Gastroesophageal sphincter (tissue), 4 donors: ENCODE measurements at places on chromosomes 7 and 10. TPM values are rescaled to one million over a fixed set of nuclear protein-coding genes. Genes with fewer than 3 reads are reported as not detected.
A peak's percentile ranks its signal among the peaks of the same experiment; 100 is the strongest.

OPN1SW gene
- total RNA-seq = not detected

GRCh38 chr7:102260856-102261255 lies 25.8 kb upstream of the SH2B2 start:
- no peaks in the 10 kb centered on the region for H3K4me1 ChIP-seq
- no peak overlapping the region for H3K4me3 ChIP-seq
- H3K36me3 ChIP-seq = no peaks in the 10 kb centered on the region

DNA sequence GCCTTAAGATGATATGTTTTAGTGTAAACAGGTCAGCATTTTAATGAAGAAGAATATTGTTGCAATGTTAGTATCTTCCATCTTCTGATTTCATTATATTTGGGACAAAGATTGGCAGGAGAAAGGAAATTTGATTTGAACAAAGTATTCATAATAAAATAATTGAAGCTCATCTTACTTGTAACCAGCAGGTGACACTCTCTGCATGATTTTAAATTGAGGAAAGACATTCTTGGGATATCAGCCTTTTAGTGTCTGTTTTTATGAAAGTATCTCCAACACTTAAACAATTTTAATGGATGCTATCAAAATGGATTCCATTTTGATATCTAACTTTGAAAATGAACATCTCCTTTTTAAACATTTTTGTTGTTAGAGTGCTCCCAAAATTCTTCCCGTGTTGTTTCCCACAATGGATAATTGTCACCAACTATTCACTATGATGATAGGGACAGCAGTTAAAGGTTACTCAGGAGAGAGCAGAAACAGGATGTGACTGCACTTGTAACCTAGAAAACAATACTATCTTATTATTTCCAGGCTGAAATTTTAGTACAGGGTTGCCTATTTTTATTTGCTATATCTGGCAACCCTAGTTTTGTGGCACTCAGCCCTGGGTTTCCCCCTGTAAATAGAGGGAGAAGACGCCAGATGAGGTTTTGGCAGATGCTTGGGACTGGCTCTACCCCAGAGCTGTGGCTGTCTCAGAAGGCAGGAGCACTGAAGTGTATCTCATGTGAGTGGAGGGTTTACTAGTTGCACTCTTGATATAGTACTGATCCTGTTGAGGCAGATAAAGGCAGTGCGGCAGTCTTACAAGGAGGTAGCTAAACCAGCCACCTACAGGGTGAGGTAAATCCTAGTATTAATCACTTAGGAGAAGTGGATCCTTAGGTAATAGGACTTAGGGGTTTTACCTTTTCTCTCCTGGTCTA lies 31.0 kb upstream of the ABCB4 start:
- no peaks in the 10 kb centered on the region for H3K4me1 ChIP-seq
- no peak overlapping the region for H3K4me3 ChIP-seq
- no peaks in the 10 kb centered on the region for H3K27me3 ChIP-seq

DNA sequence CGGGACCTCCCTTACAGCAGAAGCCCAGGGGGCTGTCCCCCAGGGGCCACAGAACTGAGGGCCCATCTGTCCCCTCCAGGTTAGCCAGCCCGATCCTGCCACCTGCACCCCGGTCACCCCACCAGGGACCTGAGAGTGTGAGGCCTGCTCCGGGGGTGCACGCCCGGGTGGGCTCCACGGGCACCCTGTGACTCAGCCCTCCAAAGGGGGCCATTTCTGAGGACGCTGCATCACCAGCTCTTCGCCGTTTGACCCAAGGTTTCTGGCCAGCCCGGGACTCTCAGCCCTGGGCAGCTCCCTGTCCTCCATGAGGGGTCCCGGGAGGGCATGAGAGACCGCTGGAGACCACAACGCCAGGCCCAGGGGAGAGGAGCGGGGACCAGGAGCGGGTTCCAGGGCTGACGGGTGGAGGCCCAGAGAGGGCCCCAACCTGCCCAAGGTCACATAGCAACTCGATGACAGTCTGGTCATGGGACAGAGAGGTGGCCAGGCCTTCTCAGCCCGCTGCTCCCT lies 79.3 kb downstream of the ELFN1 start:
- no peak for ATAC-seq
- no peaks in the 10 kb centered on the region for H3K36me3 ChIP-seq
- no peak overlapping the region for H3K4me3 ChIP-seq
- H3K4me1 ChIP-seq = no peaks in the 10 kb centered on the region
- no peak overlapping the region for H3K27ac ChIP-seq
- H3K27me3 ChIP-seq = peaks cover 47% of the 10 kb centered on the region

PHKG1 gene
- 2.1 TPM for total RNA-seq

- no peak overlapping the region for H3K4me3 ChIP-seq
- no peaks in the 10 kb centered on the region for H3K27me3 ChIP-seq
- peaks cover 27% of the 10 kb centered on the region for H3K4me1 ChIP-seq
- H3K27ac ChIP-seq = peak overlapping the region; percentile 65
- H3K36me3 ChIP-seq = no peaks in the 10 kb centered on the region
Measured at GRCh38 chr10:18087355-18087754, 52.9 kb upstream of the CACNB2 start.

DNA sequence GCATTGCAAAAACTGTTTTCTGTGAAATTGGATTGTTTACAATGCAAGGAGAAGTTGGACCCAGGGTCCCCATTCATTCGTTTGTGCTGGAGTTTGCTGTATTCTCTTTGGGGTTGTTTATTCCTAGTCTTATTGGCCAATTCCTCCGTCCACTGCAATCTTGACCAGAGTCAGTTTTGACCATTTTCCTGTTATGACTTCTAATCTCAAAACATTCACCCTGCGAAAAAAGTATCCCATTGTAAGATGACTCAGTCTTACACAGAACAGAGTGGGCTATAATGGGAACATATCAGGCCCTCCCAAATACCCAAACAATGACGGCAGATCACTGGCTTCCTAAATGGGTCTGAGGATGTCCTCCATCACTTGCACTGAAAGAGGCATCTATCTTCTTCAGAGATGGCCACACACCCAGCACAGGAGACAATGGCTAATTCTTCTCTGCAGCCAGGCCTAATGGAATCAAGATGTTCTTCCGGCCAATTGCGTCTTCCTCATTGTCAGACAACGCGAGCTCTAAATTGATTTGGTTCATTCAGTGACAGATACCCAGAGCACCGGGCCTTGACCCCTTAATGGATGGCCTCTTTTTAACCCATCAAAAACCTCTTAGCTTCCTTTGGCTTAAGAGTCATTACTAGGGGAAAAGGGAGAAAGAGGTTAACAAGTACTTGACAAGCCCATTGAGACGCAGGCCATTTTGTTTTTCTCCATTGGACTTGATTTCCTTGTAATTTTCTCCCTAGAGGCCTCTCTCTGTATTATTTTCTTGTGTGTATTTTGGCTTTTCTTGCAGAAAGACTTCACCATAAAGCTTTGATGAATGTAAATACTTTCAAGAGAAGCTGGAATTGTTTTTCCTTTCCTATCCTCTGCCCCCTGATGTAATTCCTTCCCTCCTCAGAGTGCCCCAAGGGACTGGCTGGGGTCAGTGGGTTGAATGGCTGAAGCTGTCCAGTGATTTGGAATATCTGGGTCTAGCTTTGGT lies 129.6 kb downstream of the PRPF18 start:
- H3K27me3 ChIP-seq = no peaks in the 10 kb centered on the region
- peak; percentile 50 for ATAC-seq
- peaks cover 9% of the 10 kb centered on the region for H3K36me3 ChIP-seq
- H3K4me3 ChIP-seq = no peak overlapping the region
- H3K4me1 ChIP-seq = peaks cover 12% of the 10 kb centered on the region

GRCh38 chr10:34905200-34905927 lies 90.3 kb upstream of the PARD3 start:
- H3K4me1 ChIP-seq = no peaks in the 10 kb centered on the region
- H3K36me3 ChIP-seq = no peaks in the 10 kb centered on the region
- no peaks in the 10 kb centered on the region for H3K27me3 ChIP-seq
- ATAC-seq = no peak

TOMM7 gene
- total RNA-seq = 296 TPM

DNA sequence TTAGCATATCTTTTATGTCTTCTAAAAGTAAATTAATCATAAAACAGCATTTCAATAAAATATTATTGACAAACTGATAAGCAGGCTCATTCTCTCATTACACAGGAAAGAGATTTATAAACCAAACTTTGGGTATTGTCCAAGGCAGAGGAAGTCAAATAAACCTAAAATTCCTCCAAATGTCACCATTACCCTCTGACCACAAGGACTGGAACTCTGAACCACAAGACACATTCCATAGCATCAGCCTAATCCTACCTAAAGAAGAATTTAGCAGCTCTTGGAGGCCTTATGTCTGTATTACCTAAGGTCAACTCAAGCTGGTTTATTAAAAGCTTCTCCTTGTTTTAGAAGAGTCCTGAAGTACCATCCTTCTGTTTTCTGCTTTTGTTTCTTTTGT lies 82.4 kb upstream of the SLC13A1 start:
- no peak overlapping the region for H3K4me3 ChIP-seq
- H3K27me3 ChIP-seq = no peaks in the 10 kb centered on the region
- no peak for ATAC-seq
- no peaks in the 10 kb centered on the region for H3K36me3 ChIP-seq
- H3K27ac ChIP-seq = no peak overlapping the region

COBL gene
- 30.1 TPM for total RNA-seq

DNA sequence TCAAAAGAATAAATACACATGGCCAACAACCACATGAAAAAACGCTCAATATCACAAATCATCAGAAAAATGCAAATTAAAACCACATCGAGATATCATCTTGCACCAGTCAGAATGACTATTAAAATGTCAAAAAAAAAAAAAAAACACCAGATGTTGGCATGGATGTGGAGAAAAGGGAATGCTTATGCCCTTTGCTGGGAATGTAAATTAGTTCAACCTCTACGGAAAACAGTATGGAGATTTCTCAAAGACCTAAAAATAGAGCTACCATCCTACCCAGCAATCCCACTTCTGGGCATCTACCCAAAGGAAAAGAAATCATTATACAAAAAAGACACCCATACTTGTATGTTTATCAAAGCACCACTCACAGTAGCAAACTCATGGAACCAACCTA lies 45.0 kb upstream of the DIP2C start:
- no peak overlapping the region for H3K4me3 ChIP-seq
- ATAC-seq = no peak

- ATAC-seq = no peak
- H3K36me3 ChIP-seq = no peaks in the 10 kb centered on the region
- no peaks in the 10 kb centered on the region for H3K4me1 ChIP-seq
- H3K27me3 ChIP-seq = no peaks in the 10 kb centered on the region
- no peak overlapping the region for H3K27ac ChIP-seq
Measured at GRCh38 chr10:36688717-36689116, 436.7 kb upstream of the ANKRD30A start.

- no peak for ATAC-seq
- no peak overlapping the region for H3K4me3 ChIP-seq
- H3K4me1 ChIP-seq = no peaks in the 10 kb centered on the region
- no peaks in the 10 kb centered on the region for H3K36me3 ChIP-seq
- no peaks in the 10 kb centered on the region for H3K27me3 ChIP-seq
Measured at GRCh38 chr10:6343305-6344010, 140.7 kb downstream of the PFKFB3 start.

NPY4R gene
- not detected for total RNA-seq

- H3K4me3 ChIP-seq = no peak overlapping the region
- H3K27ac ChIP-seq = no peak overlapping the region
- ATAC-seq = no peak
- H3K4me1 ChIP-seq = no peaks in the 10 kb centered on the region
- no peaks in the 10 kb centered on the region for H3K36me3 ChIP-seq
Measured at GRCh38 chr7:28865601-28866144, 92.5 kb downstream of the TRIL start.

- H3K4me3 ChIP-seq = no peak overlapping the region
- no peaks in the 10 kb centered on the region for H3K36me3 ChIP-seq
- ATAC-seq = no peak
- H3K27me3 ChIP-seq = no peaks in the 10 kb centered on the region
- H3K4me1 ChIP-seq = no peaks in the 10 kb centered on the region
Measured at GRCh38 chr7:51210766-51211165, 105.8 kb downstream of the COBL start.

KLF14 gene
- 0.08 TPM for total RNA-seq

GRCh38 chr10:34106356-34106885 lies 708.7 kb downstream of the PARD3 start:
- no peak overlapping the region for H3K27ac ChIP-seq
- no peak overlapping the region for H3K4me3 ChIP-seq
- ATAC-seq = no peak
- no peaks in the 10 kb centered on the region for H3K27me3 ChIP-seq

ZNF488 gene
- total RNA-seq = not detected

GRCh38 chr10:58981846-58982245 lies 194.6 kb upstream of the PHYHIPL start:
- H3K36me3 ChIP-seq = no peaks in the 10 kb centered on the region
- H3K27ac ChIP-seq = no peak overlapping the region
- no peaks in the 10 kb centered on the region for H3K4me1 ChIP-seq
- no peak overlapping the region for H3K4me3 ChIP-seq
- no peak for ATAC-seq

ANKRD30A gene
- not detected for total RNA-seq

GRCh38 chr10:95559471-95559870 lies 1.7 kb downstream of the SORBS1 start:
- peak overlapping the region; percentile 97 for H3K27ac ChIP-seq
- peak overlapping the region; percentile 89 for H3K4me3 ChIP-seq
- H3K36me3 ChIP-seq = no peaks in the 10 kb centered on the region
- no peak for ATAC-seq
- H3K27me3 ChIP-seq = no peaks in the 10 kb centered on the region

GRCh38 chr10:120729547-120729946 lies 121.6 kb upstream of the WDR11 start:
- no peaks in the 10 kb centered on the region for H3K4me1 ChIP-seq
- H3K36me3 ChIP-seq = no peaks in the 10 kb centered on the region
- no peak overlapping the region for H3K4me3 ChIP-seq
- no peak overlapping the region for H3K27ac ChIP-seq

DNA sequence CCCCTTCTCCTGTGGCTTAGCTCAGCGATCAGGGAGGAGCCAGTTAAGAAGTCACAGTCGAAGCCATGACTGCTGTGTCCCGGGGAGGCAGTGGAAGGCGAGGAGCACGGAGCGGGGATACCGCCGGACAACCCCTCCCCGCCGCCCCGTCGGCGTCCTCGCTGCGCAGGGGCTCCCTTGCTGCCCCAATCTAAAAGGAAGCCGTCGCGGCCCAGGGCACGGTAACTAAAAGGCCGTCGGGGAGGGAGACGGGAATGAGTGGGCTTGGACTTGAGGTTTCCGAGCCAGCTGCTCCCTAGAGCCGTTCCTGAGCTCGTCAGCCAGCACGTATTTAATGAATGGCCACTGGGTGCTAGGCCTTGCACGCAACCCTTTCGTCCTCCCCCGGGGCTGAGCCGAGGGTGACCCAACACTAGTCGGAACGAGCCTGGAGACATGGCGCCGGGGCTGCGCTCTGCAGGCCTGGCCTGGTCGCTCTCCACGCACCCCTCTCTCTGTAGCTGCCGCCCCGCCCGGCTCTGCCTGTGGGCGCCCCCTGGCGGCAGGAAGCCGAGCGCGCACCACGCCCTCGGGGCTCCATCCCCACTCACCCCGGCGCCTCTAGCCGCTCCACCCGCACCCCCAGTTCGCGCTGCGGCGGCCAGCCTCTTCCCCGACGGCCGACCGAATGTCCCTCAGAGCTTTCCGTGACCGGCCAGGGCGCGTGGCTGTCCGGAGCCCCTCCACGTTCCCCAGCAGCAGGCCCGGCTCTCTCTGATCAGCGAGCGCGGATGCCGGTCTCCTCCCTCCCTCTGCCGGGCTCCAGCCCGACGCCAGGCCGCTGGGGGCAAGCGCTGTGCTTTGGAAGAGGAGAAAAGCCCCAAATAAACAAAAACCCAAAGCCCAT lies 29.3 kb upstream of the KCNK18 start:
- no peak overlapping the region for H3K27ac ChIP-seq
- peaks cover 100% of the 10 kb centered on the region for H3K27me3 ChIP-seq
- H3K4me1 ChIP-seq = peaks cover 49% of the 10 kb centered on the region
- H3K36me3 ChIP-seq = no peaks in the 10 kb centered on the region
